Stimulated activated CD8-positive, alpha-beta memory T cell treated with anti-CD3 and anti-CD28 coated beads, Interleukin-4, amount 100 ng/mL, for 1 hour (primary cell): ENCODE measurements at places on chromosomes 5 and 9.

GRCh38 chr5:55438998-55439397 lies 95.8 kb downstream of the PLPP1 start:
- no peak for DNase-seq

DNA sequence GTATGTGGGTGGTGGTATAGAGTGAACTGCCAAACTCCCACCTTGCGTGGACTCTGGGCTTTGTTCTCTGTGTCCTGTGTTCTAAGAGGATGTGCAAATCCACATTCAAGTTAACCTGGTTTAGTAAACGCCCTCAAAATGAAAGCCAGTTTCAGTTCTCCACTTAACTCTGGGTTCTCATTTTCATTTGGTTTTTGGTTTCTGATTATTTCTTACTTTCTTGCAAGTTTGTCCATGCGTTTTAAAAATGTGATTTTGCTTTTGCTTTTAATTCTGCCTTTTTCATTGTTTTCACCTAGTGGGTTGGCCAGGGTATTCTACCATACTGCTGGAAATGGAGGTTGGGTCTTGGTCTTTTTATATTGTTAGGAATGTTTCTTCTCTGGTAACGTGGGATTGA lies 38.2 kb downstream of the GALNT10 start:
- DNase-seq, result no peak

- no peak for DNase-seq
These were observed 24.0 kb downstream of the FOXD1 start for GRCh38 chr5:73424556-73424977.

DNA sequence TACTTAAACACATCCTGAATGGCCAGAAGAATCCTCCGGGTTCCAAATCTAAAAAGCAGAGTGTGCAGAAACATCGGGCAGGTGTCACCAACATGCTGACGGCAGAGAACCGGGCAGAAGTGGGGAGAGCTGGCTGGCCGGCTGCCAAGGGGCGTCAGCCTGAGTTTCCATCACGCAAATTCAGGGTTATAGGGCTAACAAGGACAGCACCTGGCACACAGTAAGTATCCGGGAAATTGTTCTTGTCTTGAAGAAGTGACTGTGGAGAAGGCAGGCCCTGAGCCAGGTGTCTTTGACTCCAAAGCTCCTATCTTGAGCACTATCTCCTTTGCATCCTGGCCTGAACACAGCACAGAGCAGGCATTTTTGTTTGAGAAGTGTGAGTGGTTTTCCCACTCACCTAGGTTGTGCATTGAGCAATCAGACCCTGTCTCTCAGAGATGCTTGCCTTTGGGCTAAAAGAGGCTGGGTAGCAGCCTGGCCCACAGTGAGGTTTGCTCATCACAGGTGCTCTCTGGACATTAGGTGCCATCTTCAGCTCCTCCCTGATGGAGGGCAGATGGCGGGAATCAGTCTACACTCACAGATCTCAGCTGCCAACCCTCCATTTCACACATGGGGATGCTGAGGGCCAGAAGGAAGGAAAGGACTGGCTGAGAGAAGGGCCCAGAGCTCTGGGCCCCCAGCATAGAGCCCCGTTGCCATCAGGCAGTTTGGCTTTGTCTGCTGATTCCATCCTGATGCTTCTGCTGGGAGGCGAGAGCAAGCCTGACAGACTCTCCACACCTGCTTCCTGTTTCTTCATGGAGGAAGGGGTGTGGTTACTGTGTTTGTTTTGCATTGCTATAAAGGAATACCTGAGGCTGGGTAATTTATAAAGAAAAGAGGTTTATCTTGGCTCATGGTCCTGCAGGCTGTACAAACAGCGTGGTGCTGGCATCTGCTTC lies 52.8 kb downstream of the WHRN start:
- DNase-seq, result no peak

- DNase-seq, result no peak
These were observed 103.0 kb upstream of the ERCC6L2 start for GRCh38 chr9:95772320-95773052.

- DNase-seq, result no peak
These were observed 1201.4 kb upstream of the C9orf72 start for GRCh38 chr9:28774433-28775235.

- DNase-seq, result no peak
These were observed 49.6 kb downstream of the NSUN2 start for GRCh38 chr5:6583049-6583880.

- no peak for DNase-seq
These were observed 12.5 kb upstream of the SYNPO start for GRCh38 chr5:150627731-150628545.

GRCh38 chr9:131651599-131651998 lies 88.3 kb downstream of the RAPGEF1 start:
- DNase-seq, result no peak

GRCh38 chr9:129520082-129520481 lies 100.8 kb downstream of the C9orf50 start:
- DNase-seq, result no peak

DNA sequence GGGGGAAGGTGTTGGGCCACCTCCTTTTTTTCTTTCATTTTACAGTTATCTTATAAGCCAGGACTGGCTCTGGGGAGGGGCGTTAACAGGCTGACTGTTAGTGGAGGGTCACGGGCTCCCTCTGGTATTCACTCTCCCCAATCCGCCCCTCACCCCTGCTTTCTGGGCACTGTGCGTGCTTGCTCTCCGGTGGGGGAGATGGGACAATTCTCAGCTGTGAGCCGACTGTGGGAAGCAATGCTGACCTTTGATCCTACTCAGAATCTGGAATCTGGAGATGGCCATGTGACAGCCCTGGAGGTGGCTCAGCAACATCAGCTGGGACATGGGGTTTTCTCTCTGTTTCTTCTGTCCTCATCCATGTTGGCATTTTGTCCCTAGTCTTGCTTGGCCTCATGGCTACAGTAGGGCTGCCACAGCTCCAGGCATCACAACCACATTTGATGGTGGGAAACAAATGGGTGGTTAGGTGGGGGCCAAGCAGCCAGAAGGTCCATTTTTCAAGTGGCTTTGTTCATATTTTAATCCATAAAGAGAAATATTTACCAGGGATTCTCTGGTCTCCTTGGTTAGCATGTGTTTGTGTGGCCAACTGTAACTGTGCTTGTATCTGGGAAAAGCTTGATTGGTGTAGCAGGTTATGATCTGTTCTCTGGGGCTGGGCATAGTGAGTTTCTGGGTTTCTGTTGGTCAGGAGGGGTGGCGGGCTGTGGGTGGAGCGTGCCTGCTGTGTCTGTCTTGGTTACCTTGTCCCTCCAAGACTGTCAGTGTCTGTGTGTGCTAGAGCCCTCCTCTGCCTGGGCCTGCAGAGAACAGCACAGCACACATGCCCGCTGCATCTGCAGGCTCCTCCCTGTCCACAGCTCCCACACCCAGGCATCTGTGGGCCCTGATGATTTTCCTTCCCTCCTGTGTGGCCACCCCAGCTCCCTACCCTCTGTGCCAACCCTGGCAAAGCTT lies 12.4 kb downstream of the WNK2 start:
- no peak for DNase-seq

DNA sequence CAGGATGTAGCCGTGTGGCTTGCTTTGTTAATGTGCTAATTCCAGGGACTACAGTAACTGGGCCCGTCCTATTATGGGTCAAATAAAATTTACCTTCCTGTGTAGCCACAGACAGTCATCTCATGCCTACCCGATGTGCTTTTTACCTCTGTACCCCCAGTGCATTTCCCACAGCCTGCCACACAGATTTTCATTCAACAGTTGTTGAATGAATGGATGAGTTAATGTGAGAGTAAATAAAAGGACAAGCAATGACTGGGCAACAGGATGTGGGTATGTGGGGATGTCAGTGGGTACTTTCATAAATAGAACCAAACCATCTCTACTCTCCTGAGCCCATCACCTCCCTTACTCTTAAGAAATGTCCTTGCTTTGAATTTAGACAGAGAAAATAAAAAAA lies 441.2 kb upstream of the ZNF462 start:
- DNase-seq, result no peak

DNA sequence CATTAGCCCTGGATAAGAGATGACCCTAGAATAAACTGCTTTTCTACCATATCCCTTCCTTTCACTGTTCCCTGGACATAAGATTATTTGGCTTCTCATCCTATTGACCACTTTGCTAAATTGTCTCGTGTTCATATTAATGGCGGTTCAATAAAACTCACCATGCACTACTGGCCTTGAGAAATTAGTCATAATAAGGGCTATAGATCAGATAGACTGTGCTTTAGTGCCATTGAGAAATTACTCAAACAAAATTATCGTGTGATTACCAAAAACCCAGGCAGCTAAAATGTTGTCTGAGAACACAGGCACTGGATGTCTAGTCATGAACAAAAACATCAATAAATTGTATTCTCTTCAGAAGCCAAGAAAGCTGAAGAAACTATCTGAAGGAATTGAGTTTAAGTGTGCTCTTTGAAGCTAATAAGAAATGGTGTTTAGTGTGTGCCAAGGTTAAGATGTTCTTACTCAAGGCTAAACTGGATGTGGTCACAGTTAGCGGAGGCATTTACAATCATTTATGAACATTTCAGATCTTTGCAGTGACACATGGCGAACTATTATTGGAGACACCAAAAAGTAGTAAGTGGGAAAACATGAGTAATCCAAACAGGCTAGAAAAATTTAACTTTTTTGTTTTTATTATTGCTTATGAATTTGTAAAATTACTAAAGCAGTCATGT lies 460.4 kb upstream of the RORB start:
- DNase-seq, result no peak

GRCh38 chr9:136244122-136244968 lies 1.3 kb downstream of the QSOX2 start:
- no peak for DNase-seq

- no peak for DNase-seq
These were observed 4.6 kb downstream of the IFNE start for GRCh38 chr9:21477466-21477865.

GRCh38 chr5:74767579-74767913 lies 497 bp downstream of the NSA2 start:
- DNase-seq, result no peak

DNA sequence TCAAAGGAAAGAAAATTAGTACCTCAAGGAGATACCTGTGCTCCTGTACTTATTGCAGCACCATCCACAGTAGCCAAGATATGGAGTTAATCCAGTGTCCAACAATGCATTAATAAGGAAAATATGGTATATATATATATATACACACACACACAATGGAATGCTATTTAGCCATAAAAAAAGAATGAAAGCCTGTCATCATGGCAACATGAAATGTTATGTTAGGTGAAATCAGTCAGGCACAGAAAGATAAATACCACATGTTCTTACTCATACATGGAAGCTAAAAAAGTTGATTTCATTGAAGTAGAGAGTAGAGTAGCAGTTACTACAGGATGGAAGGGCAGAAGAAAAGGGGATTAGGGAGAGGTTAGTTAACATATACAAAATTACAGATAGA lies 601.5 kb downstream of the ANXA1 start:
- no peak for DNase-seq

DNA sequence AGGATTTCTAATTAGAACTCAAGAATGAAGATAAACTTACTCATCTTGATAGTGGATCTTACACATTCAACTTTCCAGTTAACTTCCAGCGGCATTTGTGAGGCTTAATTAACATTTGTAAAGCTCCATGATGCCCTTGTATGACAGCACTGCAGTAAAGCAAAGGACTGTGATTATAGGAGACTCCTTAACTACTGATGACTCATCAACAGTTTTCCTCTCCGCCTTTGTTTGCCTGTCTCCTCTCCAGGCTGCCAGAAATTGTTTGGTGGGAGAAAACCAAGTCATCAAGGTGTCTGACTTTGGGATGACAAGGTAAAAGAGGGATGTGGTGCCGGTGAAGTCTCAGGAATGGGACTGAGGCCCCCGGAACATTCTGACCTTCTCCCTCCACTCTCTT lies 20.4 kb upstream of the CYFIP2 start:
- no peak for DNase-seq

DNA sequence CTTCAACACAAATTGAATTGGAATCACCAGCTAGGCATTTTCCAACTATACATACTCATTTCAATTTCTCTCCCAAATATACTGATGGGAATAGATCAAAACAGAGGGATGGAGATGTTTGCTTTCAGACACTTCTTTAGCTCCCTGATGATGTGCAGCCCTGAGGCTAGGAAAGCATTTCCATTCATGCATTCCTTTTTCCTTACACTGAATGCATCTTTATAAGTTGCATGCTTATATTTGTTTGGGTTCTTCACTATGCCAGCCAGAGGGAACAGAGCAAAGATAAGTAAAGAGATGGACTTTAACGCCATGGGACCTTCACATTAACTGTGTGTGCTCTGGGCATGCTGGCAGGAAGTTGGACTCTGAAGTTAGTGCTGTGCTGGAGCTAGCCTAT lies 696.5 kb upstream of the CDH9 start:
- no peak for DNase-seq

DNA sequence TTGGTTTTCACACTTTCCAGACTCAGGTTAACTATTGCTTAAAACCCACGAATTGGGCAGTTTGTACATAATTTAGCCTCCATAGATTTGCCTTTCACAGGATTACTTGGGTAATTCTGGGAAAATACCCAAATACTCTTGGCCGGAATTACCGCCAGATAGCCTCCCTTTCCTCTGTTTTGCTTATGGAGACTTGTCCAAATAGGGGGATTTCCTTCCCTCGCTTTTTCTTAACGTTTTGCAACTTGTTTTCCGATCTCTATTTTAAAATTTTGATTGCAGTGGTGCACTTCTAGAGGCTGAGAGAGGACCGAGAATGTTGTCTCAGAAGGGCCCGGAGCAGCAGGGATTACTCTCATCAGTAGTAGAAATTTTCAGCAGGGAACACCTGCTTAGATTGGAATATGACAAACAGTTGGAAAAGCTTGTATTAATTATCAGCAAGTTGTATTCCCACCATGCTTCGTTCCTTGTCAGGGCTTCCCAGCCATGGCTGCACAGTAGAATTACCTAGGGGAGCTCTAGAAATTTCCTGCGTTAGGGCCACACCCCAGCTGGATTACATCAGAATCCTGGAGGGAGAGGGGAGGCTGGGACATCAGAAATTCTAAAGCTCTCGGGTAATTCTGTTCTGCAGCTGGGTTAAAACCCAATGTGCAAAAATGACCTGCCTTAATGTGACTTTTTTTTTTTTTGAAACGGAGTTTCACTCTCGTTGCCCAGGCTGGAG lies 329.1 kb downstream of the SH3GL2 start:
- no peak for DNase-seq

DNA sequence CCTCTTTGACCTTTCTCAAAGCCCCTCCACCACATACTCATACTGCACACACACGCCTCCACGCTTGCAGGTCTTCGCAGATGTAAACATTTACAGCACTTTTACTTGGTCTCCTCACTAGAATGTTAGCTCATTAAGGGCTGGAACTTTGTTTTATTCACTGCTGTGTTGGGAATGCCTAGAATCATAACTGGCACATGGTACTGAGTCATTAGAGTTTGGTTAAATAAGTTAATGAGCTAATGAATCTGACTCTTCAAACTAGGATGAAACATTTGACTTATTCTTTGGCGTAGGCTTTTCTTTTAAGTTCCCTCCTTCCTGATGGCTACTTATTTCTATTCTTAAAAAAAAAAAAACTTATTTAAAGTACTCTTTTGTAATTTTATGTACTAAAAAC lies 28.9 kb downstream of the MAN2A1 start:
- DNase-seq, result no peak

DNA sequence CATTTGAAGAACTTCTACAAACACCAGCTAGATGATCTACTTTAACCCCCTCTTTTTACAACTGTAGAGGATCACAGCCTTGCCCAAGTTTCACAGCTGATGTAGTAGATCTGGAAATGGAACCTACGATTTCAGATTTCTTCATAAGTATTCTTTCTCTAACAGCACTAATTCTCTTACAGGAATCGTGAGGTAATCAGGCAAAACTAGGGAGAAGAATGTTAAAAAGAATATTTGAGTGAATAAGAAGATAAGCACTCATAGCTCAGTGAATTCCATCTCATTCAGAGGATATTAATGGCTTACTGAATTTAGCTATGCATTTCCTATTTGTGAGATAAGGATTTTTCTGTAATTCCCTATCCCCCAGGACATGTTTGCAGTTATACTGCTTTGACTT lies 42.1 kb downstream of the NADK2 start:
- DNase-seq, result no peak
